ENCODE measurements at places on chromosomes 5 and 9.

DNA sequence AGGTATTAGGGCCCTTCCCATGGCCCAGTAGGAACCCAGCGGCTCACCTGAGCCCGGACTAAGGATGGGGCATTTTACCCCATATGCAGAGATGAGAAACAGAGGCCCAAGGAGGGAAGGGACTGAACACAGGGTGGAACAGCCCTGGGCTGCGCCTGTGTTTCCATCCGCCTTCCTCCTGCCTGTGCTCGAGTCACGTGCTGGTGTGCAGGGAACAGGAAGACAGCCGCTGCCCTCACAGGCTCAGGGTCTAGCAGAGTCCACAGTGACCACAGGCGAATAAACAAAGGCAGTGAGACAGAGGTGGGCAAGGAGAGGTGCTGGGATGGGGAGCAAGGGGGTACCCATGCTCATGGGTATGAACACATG, 129.4 kb downstream of the C9orf50 start:
- DNase-seq = no peak

DNA sequence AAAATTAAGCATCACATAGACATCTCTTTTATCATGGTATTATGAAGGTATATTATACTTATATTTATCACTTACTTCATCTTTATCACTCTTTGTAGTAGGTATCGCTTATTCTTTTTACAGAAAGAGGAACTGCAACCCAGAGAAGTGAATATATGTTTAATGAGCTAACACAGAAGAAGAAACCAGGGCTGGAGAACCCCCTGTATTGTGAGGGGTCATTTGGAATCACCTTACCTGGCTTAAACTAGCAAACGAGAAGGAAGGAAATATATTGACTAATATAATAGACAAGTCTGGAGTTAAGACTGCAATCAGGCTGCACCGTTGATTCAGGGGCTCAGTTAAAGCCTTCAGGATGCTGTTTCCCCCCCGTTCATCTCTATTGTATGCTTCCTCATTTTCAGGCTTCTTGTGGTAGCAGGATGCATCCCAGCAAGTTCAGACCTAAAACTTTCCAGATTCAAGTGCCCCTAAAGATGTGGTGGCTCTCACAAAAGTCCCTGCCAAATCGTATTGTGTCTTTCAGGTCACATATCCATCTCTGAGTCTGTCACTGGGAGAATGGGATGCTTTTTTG, 146.4 kb downstream of the GCNT1 start:
- DNase-seq = no peak

GRCh38 chr5:112109331-112110007, 309.6 kb downstream of the EPB41L4A start:
- no peak for DNase-seq

- no peak for DNase-seq
Observed at GRCh38 chr5:142972064-142972570, 201.9 kb downstream of the ARHGAP26 start.

DNA sequence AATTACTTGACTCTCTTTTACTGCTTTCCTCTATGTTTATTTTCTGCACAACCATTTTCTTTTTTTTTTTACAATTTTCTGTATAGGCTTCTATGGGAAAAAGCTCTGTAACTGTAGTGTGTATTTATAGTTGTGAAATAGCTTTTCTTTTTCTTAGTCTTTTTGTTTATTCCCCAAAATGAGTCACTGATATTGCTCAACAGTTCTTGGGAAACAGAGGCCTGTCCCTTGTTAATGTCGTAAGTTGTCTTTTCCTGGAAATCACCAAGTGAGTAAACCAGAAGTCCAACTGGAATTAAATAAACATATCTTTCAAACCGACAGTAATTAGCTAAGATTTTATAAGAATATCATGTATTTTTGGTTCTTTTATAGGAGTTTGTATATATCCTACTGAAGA, 325.1 kb upstream of the PRR16 start:
- peak; percentile 11 for DNase-seq

DNA sequence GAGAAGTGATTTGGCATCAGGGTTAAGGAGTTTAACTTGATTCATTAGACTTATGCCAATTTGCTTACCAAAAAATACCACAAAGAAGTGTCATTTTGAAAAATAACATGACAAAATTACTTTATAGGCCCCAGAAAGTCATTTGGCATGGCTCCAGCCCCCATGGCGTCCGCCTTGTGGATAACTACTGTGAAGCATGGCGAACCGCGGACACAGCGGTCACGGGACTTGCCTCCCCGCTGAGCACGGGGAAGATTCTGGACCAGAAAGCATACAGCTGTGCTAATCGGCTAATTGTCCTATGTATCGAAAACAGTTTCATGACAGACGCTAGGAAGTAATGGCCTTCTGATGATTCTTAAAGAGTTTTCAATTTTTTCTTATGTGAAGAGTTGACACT, 35.4 kb upstream of the TGFBR1 start:
- no peak for DNase-seq

DNA sequence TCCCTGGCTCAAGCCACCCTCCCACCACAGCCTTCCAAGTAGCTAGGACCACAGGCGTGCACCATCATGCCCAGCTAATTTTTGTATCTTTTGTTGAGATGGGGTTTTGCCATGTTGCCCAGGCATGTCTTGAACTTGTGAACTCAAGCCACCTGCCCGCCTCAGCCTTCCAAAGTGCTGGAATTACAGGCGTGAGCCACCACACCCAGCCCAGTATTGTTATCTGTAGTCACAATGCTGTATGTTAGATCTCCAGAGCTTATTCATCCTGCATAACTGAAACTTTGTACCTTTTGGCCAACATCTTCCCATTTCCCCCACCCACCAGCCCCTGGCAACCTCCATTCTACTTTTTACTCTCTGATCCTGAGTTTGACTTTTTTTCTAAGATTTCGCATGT, 37.5 kb downstream of the CREBRF start:
- no peak for DNase-seq

DNA sequence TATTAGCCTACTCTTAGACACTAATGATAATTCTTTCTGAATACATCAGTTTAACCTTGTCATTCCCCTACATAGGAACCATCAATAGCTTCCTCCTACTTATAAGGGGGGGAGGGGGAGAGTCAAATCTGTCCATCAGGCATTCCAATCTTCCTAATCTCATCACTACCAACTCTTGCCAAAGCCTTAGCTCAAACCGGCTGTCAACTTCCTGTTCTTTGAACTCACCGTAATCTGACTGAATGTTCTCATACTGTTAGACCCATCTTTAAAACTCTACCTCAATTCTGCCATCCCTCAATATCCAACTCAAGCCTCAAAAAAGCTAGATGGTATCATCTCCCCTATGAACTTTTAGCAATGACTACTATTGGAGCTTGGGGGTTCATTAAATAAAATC, 41.9 kb upstream of the RNF38 start:
- no peak for DNase-seq

- no peak for DNase-seq
Observed at GRCh38 chr5:1415626-1416360, 29.4 kb downstream of the SLC6A3 start.

DNA sequence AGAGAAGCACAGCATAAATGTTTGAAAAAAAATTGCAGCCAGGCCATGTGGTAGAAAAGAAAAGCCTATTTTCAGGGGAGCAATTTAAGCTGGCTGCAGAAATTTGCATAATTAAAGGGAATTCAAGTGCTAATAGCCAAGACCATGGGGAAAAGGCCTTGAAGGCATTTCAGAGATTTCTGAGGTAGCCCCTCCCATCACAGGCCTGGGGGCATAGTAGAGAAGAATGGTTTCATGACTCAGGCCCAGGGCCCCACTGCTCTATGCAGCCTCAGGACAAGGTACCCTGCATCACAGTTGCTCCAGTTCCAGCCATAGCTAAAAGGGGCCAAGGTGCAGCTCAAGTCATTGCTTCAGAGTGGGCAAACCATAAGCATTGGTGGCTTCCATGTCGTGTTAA, 1416.0 kb downstream of the EFNA5 start:
- DNase-seq = no peak

DNA sequence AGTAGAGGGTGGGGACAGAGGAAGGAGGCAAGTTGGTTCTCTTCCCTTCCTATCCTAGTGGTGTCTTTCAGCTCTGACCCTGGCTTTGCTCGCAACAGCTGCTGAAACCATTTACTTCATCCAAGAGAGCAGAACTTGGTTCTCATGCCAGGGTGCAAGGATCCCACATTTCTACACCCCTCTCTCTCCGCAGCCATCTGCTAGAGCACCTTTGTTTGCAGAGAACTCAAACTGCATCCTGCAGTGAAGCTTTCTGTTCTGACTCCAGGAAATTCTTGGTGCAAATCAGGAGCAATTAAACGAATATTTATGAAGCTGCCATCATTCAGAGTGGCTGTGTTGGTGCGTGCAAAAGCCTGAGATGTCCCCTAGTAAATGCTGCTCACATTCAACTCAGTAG, 31.9 kb downstream of the NEUROG1 start:
- no peak for DNase-seq

GRCh38 chr9:124514125-124514524, 6.9 kb upstream of the NR5A1 start:
- DNase-seq = no peak

- peak; percentile 50 for DNase-seq
Observed at GRCh38 chr9:112097712-112098688, 77.1 kb downstream of the SUSD1 start.

- peak; percentile 26 for DNase-seq
Observed at GRCh38 chr9:83981126-83981871, 694 bp downstream of the RMI1 start.

GRCh38 chr5:139642213-139642612, 5.9 kb upstream of the CXXC5 start:
- DNase-seq = no peak

DNA sequence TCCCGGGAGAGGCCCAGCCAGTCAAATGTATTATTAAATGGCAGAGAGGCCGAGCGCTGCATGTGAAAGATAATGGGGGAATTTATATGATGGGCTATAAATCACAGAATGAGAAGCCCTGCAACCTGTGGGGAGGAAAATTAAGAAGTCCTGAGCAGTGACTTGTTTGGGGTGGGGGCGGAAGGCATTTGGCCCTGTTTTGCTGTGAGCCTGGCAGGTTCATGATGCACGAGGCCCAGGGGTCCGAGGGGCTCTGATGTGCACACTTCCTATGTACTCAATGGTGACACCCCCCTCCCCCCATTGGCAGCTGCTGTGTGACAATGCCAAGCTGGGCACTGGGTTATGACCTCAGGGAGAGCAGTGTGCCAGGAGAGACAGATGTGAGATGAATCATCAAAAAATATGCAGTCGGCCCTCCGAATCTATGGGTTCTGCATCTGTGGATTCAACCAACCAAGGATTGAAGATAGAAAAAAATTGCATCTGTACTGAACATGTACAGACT, 13.7 kb upstream of the DAB2IP start:
- peak; percentile 95 for DNase-seq

Measured in globus pallidus (tissue), 1 donor.